ENCODE measurements at places on chromosomes 11 and 22.

DNA sequence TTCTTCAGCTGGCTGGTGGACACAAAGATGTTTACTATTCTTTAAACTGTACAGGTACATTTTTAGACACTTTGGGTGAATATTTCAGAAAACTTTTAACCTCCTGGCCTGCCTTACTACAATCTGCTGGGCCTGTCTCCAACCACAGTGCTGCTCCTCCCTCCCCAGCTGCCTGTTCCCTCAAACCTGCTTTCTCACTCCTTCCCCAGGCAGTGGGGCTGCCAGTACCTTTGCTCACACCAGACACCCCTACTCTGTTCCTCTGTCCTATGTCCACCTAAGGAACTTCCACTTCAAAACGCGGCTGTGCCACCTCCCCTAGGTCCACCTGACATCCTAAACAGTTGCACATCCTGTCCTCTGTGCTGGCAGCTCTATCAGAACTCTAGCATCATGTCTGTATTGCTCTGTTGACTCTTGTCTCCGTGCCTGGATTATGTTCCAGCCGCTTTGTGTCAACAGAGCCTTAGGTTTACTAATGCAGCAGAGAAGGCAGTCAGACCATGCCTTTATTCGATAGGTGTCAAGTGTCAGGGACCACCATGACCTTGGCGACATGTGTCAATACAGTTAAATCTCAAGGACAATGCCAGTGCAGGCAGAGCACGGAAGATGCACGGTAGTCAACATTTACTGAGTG lies 13.4 kb downstream of the ZP1 start:
- no peak for DNase-seq

DNA sequence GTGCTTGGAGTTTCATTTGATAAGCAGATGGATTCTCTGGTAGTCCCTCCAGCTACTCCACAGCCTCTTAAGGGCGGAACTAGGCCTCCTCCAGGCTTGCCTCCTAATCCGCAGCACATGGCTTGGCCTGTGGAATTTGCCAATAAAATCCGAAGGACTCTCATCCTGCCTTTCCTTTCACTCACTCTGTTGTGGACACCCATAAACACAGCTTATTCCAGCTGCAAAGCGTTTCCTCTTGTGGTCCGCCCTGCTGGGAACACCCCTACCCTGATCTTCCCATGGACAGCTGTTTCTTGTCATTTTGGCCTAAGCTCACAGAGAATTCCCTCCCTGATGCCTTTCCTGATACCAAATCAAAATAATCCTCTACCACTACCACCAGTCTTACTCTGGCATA lies 546.2 kb downstream of the NTM start:
- no peak for DNase-seq

GRCh38 chr22:25709758-25710157 lies 32.2 kb upstream of the MYO18B start:
- DNase-seq, result no peak

DNA sequence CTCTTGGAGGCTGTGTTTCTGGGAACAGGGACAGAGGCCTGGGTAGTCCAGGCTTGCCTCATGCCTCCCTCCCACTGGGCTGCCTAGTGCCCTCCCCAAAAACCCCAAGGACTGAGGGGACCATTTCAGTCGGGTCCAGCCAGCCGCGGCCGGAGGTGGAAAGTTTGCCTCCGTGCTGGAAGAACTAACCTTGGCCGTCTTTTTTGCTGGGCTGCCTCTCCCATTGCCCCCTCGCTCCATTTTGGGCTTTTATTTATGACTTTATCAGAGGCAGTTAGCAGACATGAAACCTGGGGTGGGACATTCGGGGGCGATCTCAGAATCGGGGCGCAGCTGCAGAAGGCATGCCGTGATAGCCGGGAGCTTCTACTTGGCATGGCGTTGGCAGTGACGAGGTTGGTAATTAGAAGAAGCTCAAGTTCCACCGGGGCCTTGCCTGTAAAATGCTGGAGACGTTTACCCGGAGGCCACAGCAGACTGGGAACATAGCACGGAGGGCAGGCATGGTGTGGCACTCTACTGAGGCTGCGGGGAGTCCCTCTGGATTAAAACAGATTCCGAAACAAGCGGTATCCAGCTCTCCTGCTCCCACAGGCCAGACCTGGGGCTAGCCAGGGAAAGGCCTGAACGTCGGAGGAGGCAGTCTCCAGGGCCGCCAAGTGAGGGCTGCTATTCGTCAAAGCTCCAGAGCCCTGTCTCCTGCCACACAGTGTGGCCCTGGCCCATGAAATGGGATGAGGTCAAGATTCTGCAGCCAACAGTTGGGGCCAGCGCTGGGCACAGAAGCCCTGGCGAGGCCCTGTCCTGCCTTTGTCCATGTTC lies 76.4 kb upstream of the PPARA start:
- DNase-seq, result no peak

DNA sequence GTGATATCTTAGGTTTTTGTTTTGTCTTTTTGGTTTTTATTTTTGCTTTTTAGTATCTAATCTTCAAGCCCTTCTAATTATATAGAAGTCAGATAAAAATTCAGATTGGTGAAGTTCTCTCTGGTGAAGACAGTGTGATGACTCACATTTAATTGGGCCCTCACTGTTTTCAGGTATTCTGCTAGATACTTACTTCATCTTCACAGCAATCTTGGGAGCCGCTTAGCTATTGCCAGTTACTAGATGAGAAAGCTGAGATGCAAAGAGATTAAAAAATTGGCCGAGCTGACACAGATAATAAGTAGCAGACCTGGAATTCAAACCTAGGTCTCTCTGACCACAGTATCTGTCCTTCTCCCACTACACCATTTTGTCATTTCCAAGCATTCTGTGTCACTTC lies 75.0 kb downstream of the PPP2R1B start:
- no peak for DNase-seq

DNA sequence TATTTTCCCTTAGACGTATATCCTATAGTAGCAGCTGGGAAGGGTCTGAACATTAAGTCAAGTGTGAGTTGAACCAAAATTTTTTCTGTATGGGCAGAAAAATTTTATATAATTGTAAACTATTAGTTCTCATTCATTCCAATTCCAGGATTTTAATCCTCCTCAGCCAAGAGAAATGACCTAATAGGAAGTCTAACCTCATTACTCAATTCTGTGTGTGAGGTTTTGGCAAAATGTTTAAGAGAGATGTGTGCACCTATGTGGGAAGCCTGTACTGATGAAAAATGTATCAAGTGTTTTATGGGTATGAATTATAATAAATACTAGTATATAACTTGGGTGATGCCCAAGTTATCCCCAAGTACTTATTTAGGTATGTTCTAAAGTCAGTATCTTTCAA lies 311.6 kb upstream of the PITPNB start:
- no peak for DNase-seq

GRCh38 chr11:69120096-69120875 lies 35.4 kb upstream of the SMIM38 start:
- no peak for DNase-seq
